ENCODE measurements at places on chromosomes 12 and 14. TPM values are rescaled to one million over a fixed set of nuclear protein-coding genes. Genes with fewer than 3 reads are reported as not detected.

The TBX3 gene
- 53.3 TPM for total RNA-seq

The POTEM gene
- total RNA-seq: not detected

The JPH4 gene
- 0.10 TPM for total RNA-seq

The RASSF9 gene
- 1.4 TPM for total RNA-seq

The CACNA1C gene
- 0.07 TPM for total RNA-seq

The CSRP2 gene
- 21.3 TPM for total RNA-seq

The BHLHE41 gene
- total RNA-seq: 0.69 TPM

The CEP83 gene
- 10.5 TPM for total RNA-seq

The SLC16A7 gene
- 0.12 TPM for total RNA-seq

The RPS26 gene
- 766 TPM for total RNA-seq

The PCED1B gene
- total RNA-seq: 19.7 TPM

The ESPL1 gene
- 18.2 TPM for total RNA-seq

The MGP gene
- not detected for total RNA-seq

The BCDIN3D gene
- 4.9 TPM for total RNA-seq

The POTEG gene
- total RNA-seq: not detected

The LIN7A gene
- 0.62 TPM for total RNA-seq

The TRAFD1 gene
- total RNA-seq: 15.8 TPM

The IQSEC3 gene
- total RNA-seq: 0.01 TPM

The RGS6 gene
- total RNA-seq: not detected

The RAPGEF3 gene
- 0.54 TPM for total RNA-seq

The ARHGAP9 gene
- 0.17 TPM for total RNA-seq

The RNASE7 gene
- 0.07 TPM for total RNA-seq

The OXA1L gene
- total RNA-seq: 146 TPM

The PELI2 gene
- 0.73 TPM for total RNA-seq

The IFT81 gene
- total RNA-seq: 12.3 TPM

The TAMALIN gene
- 0.84 TPM for total RNA-seq

The MUCL1 gene
- not detected for total RNA-seq

The DEPDC4 gene
- 0.28 TPM for total RNA-seq

The UNG gene
- total RNA-seq: 93.5 TPM

The GPR68 gene
- 0.18 TPM for total RNA-seq

The KLHL33 gene
- total RNA-seq: not detected

The SOX5 gene
- not detected for total RNA-seq

The AQP2 gene
- not detected for total RNA-seq

The ABCC9 gene
- not detected for total RNA-seq

The LMO3 gene
- total RNA-seq: not detected

The C1QL4 gene
- 5.5 TPM for total RNA-seq

The ACOT4 gene
- total RNA-seq: 2.2 TPM

The OTX2 gene
- total RNA-seq: not detected

The VRTN gene
- total RNA-seq: 0.03 TPM

The SPTB gene
- 1.5 TPM for total RNA-seq

The NEUROD4 gene
- total RNA-seq: not detected

The CPNE6 gene
- total RNA-seq: not detected
